ENCODE measurements at places on chromosomes 6 and 20. TPM values are rescaled to one million over a fixed set of nuclear protein-coding genes. Genes with fewer than 3 reads are reported as not detected.

GRCh38 chr6:12356983-12357972 is 67.1 kb downstream of the EDN1 start:
- no peak for DNase-seq

- DNase-seq = no peak
Observed at GRCh38 chr6:106114492-106114891, 28.4 kb downstream of the PRDM1 start.

GRCh38 chr6:109853426-109853825 is 124.7 kb upstream of the GPR6 start:
- no peak for DNase-seq

DNA sequence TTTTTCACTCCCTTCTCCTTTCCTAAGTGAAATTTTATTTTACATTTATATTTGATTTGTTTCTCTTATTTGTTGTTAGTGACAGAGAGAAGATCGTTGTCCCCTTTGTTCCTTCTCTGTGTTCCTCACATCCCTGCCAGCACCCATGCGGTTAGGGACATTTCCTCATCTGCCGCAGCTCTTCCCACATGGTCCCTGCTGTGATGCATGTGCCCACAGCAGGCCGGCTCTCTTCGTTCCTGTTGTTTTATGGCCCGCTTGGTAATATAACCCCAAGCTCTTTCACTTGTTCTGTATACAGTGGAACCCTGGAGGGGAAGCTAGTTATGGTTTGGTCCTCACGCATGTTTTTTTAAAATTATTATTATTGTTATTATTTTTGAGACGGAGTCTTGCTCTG is 23.6 kb downstream of the DTD1 start:
- DNase-seq = no peak

Gene RIPOR3
- 2.4 TPM for total RNA-seq

Data from osteoblast (primary cell).